ENCODE measurements at places on chromosomes 1 and 21.

- no peak for DNase-seq
Measured at GRCh38 chr1:65079941-65080340, 68.1 kb upstream of the AK4 start.

DNA sequence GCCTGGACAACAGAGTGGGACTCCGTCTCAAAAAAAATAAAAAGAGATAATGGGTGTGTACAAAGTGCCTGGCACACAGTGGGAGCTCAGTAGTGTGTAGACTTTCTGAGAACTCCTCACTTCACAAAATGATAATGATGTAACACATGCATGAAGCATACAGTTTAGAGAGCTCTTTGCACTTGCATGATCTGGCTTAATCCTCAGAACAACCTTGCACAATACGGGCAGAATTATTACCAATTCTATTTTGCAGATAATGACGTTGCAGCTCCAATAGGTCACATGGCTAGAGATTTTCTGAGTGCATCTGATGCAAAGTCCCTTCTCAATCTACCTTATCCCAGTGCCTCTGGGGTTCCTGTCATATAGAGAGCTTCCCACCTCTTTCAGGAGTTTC is 71.4 kb downstream of the CD247 start:
- DNase-seq = no peak

DNA sequence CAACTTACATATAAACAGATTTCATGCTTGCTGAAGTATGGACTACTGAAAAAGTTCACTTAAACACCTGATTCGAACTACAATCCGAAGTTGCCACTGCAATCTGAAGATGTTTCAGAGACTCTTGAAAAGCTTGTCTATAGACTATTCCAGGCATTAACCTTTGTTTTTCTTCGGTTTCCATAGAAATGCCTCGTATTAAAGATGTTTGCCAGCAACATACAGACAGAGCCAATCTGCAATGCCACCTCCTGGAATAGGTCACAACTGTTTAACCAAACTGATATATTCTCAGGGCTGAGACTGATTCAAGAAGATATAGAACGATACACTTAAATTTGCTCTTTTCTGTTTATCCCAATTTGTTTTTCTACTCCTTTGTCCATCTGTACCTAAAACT is 28.9 kb upstream of the DMRTB1 start:
- DNase-seq = no peak

GRCh38 chr1:226211181-226211821 is 12.2 kb upstream of the MIXL1 start:
- no peak for DNase-seq

DNA sequence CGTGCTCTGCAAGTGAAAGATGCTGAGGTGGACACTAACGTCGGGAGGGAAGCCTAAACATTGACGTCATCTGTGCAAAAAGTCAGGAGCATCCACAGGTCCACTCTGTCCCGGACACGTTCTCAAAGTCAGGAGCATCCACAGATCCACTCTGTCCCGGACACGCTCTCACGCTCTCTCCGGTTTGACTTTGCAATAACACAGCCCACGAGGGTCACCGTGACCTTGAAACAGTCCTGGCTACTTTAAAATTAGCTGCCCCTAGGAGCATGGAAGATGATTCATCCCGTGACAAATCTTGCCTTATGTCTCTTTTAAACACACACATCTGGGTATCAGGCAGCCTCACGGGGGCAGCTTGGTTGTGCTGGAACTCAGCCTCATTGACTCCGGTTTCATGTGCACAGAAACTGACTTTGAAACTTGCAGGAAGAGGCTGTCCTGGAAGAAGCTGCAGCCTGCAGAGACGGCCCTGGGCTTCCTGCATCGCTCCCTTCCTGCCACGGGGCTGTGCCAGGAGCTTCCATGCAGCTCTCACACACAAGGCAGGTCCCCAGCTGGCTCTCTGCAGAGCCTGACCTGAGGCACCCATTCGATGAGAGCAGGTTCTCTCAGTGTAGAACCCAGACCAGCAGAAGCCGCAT is 18.1 kb upstream of the COL18A1 start:
- DNase-seq = no peak

DNA sequence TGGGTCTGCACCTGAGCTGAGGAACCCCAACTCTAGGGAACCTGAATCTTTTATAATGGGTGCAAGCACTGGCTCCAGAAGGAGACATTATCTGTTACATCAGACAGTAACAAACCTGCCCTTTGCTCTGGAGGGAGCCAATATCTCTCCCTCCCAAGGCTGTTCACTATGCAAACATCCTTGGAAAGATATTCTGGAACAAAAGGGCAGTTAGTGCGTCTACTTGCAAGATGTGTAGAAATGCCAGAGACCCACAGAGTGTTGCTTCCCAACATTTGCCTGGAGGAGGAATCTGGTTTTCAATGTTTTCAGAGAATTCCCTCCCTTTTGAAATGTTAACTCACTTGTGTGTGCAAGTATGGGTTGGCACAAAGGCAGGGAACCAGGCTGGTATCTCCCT is 31.9 kb downstream of the UMODL1 start:
- DNase-seq = no peak

DNA sequence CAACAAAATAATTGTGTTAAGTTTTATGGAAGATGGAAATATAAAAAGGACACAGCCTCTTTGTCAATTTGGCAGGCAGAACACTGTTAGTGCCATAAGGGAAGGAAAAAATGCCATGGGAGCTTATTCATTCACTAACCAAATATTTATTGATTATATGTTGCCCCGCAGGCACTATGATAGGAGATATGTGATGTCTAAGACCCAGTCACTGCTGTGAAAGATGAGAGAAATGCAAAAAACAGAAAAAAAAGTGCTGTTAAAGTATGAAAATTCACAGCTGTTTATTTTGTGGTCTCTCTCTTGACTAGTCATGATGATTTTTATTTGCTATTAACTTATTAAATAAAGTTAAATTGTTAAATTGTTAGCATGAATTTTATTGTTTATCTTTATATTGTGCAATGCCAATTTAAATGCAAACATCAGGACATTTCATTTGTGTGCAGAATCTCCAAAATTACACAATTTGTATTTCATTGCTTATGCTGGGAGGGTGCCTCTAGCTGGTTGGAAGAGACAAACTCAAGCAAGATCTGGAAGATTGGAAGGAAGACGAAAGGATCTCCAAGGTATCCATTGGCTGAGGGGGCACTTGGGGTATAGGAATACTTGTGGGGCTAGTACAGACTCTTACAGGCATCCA is 17.8 kb upstream of the PTGFR start:
- no peak for DNase-seq

All from pons (tissue), 1 donor.